ENCODE measurements at places on chromosomes 4 and X. TPM values are rescaled to one million over a fixed set of nuclear protein-coding genes. Genes with fewer than 3 reads are reported as not detected.

DNA sequence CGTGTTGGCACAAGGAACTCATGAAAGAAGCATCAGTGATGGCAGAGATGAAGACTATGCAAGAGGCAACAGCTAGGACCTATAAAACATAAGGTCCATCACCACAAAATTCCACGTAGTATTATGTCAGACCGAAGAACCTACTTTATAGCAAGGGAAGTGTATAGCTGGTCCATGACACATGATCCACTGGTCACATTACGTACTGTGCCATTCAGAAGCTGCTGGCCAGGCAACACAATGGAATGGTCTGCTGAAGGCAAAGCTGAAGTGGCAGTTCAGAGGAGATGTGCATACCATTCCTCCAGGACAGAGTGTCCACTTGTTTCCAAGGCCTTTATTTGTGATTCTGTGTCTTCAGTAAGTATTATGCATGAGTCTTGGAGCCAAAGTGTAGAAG, 215.5 kb upstream of the UGT8 start:
- DNase-seq: no peak

GRCh38 chr4:8267077-8267476, 2.5 kb upstream of the HTRA3 start:
- DNase-seq: no peak

DNA sequence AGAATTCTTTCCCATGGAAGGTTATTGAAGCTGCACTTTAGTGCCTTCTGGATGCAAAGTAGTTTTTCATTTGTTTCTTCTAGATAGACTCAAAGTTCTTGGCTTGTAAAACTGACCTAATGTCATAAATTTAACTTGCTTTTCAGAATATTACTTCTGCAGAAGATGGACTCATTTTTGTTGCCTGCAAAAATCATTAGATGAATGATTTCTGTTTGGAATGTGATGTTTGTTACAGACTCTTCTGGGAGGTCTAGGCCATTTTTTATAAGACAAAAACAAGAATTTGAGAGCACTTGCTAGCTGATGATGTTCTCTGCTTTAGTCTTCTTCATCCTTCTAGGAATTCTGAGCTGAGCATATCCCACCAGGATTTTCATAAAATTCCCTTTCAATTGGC, 308.6 kb upstream of the GIMD1 start:
- DNase-seq: no peak

DNA sequence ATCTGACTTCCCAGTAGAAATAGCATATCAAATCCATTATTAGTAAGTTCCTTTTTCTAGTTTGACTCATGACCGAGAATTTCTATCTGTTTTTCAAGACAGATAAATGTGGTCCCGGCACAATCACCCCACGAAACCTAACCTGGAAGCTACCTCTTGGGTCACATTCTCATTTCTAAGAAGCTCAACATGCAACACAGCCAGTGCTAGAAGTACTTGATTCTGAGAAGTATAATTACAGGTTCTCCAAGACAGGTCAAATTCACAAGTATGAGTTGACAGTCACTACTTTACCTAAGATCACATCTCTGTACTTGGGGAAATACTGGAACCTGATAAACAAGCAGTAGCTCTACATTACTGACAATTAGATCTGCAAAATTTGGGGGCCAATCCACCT, 54.0 kb upstream of the PLAC1 start:
- no peak for DNase-seq

DNA sequence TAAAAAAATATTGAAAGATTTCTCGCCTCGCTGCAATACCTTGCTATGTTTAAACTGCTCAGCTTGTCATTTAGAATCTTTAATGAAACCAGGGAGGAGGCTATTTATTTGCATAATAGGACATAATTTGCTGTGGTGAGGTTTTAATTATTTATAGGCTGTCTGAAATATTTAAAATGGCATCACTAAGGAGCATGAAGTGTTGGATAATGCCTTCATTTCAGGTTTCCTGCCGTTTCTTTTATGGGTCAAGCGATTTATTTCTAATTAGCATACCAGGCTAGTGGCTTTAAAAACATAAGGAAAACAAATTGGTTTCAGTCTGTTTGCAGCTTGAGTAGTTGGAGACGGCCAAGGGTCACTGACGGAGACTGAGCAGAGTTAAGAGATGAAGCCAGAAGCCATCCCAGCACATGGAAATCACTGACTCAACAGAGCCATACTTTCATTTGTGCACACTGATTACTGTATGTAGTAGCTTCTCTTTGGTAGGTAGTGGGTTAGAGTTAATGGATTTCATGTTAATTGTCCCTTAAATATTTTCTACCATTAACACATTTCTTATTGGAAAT, 1962.4 kb upstream of the TENM3 start:
- DNase-seq: no peak

DNA sequence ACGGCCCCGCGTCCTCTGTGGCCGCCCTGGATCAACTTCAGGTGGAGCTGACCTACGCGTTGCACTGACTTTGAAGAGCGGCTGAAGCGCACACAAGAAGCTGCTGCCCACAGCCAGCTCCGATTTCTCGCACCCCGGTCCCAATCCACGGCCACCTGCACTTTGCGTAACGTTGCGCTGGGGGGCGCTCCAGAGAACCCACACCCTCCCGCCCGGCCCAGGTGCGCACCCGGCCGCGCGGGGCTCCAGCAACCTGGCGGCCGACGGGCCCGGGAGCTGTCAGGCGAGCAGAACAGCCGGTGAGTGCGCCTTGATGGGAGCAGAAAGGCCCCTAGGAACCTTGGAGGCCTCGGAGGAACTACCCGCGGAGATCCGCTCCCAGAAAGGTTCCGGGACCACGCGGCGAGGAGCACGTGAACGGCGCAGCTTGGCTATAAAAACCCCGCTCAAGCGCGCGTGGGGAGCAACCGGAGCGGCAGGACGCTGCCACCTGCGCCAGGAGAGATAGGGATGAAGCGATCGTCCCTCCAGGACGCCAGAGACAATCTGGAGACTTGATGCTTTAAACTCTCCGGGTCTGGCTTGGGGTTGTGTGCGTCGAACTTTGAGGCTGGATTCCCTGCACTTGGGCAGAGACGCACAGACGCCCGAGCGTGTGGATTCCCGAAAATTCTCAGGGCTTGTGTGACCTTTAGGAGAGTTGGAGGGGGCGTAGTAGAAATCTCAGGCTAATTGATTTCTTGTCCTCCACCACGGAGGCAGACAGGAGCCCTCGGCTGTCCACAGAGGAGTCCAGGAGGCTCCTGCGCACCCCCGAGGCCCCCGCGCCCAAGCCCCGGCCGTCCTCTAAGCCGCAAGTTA, 591 bp upstream of the NWD2 start:
- no peak for DNase-seq

DNA sequence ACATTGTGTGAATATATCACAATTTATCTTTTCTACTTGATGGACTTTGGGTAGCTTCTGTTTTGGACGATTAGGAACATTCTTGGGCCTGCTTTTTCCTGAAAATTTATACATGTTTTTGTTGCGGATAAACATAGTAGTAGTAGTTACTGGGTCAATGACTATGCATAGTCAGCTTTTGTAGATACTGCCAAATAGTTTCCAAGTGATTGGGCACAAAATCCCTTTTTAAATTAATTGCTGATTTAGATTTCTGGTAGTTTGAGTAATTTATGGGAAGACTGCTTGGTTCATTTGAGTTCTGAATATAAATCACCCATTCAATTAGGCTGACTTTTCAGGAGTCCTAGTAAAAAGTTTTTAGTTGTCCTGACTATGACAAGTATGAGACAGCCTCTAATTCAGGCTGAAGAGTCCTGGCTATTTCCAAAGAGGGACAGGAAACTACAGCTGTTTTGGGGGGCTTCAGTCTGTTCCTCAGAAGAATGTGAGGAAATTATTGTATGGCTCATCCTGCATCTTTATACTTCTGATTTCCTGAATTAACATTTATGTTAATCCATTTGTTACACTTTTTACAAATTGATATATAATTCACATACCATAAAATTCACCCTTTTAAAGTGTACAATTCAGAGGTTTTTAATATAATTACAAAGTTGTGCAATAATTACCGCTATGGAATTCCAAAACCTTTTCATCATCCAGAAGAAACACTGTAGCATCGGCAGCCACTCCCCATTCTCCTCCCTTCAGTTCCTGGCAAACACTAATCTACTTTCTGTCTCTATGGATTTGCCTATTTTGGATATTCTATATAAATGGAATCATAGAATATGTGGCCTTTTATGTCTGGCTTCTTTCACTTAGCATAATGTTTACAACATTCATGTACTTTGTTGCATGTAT, 14.2 kb downstream of the LRP2BP start:
- no peak for DNase-seq

GRCh38 chr4:176499518-176499917, 179.8 kb downstream of the SPCS3 start:
- no peak for DNase-seq

DNA sequence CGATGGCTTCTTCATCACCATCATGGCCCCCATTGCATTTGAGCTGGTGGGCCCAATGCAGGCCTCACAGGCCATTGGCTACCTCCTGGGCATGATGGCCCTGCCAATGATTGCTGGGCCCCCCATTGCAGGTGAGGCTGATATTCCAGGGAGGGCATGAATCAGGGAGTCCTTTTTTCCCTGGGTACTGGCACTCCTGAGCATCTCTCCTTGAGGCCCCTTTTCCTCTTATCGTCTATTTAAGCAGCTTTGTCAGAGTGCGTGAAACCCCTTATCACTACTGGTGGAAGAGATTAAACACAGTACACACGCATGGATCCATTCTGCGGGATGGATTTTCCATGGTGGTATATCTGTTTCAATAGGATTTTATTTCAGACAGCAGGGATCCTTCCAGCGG, 85.1 kb downstream of the RLIM start:
- no peak for DNase-seq

DNA sequence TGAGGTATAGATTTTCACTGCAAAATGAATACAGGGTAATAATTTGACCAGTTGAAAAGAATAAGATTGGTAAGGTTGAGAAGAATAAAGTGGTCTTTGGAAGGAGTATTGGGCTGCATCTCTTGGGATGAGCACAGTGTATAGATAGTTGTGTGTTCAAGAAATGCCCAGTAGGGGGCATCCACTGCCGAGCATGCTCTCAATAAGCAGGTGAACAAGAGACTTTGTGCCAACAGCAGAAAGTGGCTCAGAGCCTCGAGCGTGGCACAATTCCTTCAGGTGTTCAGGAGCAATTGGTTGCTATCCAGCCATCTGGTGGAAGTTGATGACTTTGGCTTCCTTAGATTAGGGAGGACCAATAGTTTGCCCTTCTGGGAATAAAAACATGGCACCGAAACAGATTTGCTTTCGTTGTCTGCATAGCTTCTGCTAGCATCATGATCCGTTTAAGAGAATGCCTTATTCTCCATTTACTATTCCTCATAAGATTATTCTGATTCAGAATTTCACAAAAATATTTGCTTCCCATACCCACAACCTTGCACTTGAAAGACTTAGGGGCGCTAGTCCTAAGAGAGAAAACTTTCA, 258.1 kb upstream of the NEIL3 start:
- peak; percentile 12 for DNase-seq

- no peak for DNase-seq
Measured at GRCh38 chr4:98394134-98394533, 132.9 kb downstream of the RAP1GDS1 start.

DNA sequence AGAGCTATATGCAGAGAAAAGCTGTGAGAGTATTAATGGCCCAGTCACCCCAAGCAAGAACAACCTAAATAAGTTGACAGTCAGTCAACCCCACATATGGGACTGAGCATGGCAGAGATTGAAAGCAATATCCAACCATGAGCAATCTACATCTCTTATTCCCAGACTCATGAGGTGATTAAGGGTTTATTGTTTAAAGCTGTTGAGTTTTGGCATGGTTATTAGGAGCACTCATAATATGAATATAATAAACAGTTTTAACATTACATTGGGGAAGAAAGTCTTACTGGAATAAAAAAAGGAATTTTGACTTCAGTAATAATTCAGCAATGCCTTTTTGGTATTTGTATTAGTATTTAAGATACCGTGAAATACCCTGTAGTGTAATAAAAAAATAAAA, 1627.4 kb downstream of the STIM2 start:
- no peak for DNase-seq

GRCh38 chr4:13092702-13093101, 391.4 kb downstream of the RAB28 start:
- DNase-seq: no peak

- no peak for DNase-seq
Measured at GRCh38 chrX:105658136-105658535, 164.2 kb upstream of the NRK start.

DNA sequence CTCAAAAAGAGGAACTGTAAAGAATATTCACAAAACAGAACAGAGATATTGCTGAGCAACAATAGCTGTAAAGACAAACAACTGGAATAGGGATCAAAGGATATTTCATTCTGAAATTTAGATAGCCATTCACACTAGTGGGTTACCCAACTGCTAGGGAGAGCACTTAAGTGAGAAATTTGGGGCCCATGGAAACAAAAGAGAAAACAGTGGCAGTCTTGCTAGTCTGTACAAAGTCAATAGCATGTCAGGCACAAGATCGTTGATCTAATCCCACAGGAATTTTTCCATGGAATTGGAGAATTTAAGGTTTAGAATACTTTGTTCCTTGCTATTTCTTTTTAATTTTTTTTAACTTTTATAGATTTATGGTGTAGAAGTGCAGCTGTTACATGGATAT, 467.0 kb downstream of the PCDH18 start:
- DNase-seq: no peak

DNA sequence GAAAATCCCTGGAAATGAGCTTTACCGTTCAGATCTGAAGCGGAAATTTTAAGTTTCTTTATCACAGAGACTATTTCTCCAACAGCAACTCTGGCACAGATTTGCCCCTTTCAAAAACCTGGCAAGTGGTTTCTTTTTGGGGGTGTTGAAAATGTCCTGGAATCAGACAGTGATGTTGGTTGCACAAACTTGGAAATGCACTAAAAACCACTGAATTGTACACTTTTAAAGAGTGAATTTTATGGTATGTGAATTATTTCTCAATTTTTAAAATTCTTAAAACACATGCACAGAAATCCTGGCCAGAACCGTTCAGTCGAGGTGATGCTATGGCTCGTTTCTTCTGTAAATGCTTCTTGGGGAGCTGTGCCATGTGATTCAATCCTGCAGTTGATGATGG, 121.2 kb upstream of the RBPJ start:
- no peak for DNase-seq

DNA sequence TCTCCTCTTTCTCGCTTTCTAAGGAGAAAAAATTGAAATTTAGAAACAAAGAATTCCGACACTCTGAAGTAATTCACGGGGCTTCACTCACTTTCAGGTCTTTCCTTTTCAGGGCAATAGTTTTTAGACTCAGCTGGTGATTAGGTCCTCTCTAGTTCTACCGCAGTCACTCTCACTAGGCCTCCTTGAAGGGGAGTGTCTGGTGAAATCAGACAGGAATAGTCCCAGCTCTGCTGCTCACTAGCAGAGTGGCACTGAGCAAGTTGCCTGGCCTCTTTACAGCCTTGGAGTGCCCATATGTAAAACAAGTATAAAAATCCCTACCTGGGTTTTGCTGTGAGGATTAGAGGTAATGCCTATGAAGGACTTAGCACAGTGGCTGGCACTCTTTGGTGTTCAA, 64.1 kb downstream of the NEUROG2 start:
- DNase-seq: no peak

Gene FAT4
- 30.7 TPM for total RNA-seq

Gene CXCL1
- total RNA-seq: 404 TPM

Gene CSAG2
- total RNA-seq: not detected

Gene PPBP
- total RNA-seq: not detected

Gene TLR10
- total RNA-seq: not detected

Gene VEGFD
- total RNA-seq: not detected
